Inflammatory macrophage treated with lipopolysaccharide for 4 hours (primary cell): ENCODE measurements at places on chromosomes 6 and 20.

- DNase-seq, result no peak
Observed at GRCh38 chr6:67680297-67680932, 954.7 kb upstream of the ADGRB3 start.

- peak; percentile 69 for DNase-seq
Observed at GRCh38 chr6:2111162-2111677, 134.2 kb downstream of the GMDS start.

DNA sequence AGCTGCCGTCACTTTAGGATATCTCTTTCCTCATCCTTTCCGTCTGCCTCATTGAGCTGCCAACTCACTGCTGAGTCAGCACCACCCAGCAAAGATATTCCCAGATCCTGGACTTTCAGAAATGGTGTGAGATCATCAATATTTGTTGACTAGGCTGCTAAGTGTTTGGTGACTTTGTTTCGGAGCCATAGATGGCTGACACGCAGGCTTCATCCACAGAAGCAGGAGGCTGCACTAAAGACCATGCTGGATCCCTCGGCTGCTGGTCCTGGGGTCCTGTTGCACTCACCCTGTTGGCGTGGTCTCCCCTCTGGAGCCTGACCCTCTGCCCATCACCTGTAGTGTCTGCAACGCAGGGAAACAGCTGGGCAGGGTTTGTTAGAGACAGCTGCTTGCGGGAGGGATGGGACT, 96.5 kb downstream of the ERMARD start:
- no peak for DNase-seq

DNA sequence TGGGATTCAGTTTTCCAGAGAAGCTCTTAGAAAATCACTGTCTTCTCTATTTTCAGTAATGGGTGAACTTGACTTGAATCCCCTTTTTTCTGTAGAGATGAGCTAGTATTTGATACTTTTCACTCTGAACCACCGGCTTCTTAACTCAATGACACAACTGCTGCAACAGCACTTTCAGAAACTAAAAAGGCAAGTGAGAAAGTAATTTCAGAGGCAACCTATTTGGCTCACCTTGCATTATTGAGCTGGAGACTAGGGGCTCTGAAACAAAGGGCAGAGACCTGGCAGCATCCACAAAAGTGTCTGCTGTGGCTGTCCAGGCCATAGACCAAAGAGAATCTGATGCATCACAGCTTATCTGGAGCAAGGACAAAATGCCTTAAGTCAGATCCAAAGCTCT, 289.8 kb upstream of the IRAK1BP1 start:
- no peak for DNase-seq

- DNase-seq, result peak; percentile 56
Observed at GRCh38 chr6:125787791-125788190, 3.0 kb upstream of the NCOA7 start.

GRCh38 chr6:23754197-23754596, 371.8 kb upstream of the NRSN1 start:
- DNase-seq, result no peak

DNA sequence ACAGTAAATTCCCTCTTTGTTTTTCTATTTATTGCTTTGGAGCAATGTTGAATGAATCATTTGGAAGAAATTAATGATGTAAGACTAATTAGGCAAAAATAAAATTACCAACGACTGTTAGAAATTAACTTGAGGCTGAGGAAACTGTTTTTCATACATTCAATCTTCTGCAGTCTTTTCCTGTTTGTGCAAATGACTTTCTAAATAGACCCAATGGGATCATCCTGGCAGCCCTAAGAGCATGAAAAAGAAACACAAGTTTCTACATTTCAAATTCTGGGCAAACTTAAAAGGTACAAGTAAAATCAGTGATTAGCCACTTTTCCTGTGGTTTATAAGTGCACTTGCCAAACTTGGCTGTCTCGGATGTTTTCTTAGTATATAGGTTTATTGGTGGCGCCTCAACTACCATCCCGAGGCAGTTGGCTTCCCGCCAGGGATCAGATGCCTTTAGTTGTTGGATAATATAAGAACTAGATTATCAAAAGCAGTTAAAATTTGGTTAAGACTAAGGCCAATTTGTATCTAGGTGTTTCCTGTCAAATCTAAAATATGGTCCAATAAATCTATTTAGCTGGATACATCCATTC, 181.2 kb downstream of the ISM1 start:
- no peak for DNase-seq

GRCh38 chr6:104768906-104769305, 90.8 kb downstream of the HACE1 start:
- DNase-seq, result no peak

GRCh38 chr6:39407446-39407993, 85.0 kb upstream of the KCNK16 start:
- no peak for DNase-seq

GRCh38 chr6:10779076-10779475, 31.5 kb downstream of the TMEM14B start:
- no peak for DNase-seq

DNA sequence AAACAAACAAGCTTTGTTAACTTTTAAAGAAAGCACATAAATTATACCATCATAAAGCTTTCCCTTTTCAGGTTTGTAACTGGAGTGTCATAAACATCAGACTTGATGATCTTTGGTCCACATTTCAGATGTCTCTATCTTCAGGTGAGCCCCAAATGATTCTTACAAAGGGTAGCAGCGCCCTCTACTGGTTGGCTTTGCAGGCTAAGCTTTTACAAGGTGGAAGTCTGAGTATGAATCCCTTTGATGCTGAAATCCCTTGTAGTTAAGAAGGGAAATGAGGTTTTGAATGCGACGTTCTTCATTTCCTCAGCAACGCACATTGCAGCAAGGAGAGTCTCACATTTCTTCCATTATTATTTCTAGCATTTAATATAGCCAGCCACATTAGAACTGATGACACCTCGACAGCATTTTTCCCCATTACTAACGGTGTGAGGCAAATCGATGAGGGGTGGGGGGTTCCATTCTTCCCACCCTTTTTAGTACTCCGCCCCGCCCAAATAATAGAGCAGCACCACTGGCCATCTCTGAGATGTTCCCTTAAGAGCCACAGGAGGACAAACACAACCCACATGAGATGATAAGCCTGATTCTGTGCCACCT, 126.3 kb upstream of the NT5E start:
- peak; percentile 45 for DNase-seq
